ENCODE measurements at places on chromosomes 2 and 18. TPM values are rescaled to one million over a fixed set of nuclear protein-coding genes. Genes with fewer than 3 reads are reported as not detected.

The SERPINB11 gene
- not detected for total RNA-seq

The SCN3A gene
- 0.17 TPM for total RNA-seq

The FRZB gene
- total RNA-seq, result 1.2 TPM

The TRIM43 gene
- total RNA-seq, result not detected

The RMC1 gene
- total RNA-seq, result 21.6 TPM

The MLPH gene
- total RNA-seq, result 27.2 TPM

The PGAP1 gene
- 2.5 TPM for total RNA-seq

The CD28 gene
- not detected for total RNA-seq

The KATNAL2 gene
- 1.7 TPM for total RNA-seq

The CYRIA gene
- total RNA-seq, result 0.74 TPM

The KCNJ13 gene
- not detected for total RNA-seq

The NLRC4 gene
- not detected for total RNA-seq

The DPP4 gene
- total RNA-seq, result 5.9 TPM

The SERPINB3 gene
- not detected for total RNA-seq

The HDAC4 gene
- 3.3 TPM for total RNA-seq

The MYO7B gene
- total RNA-seq, result not detected

The ERICH2 gene
- total RNA-seq, result not detected
